ENCODE measurements at places on chromosomes 1 and 21.

GRCh38 chr1:109668123-109668775, 392 bp downstream of the GSTM2 start:
- no peak for DNase-seq

- no peak for DNase-seq
These were observed 4.5 kb downstream of the RPS6KA1 start for GRCh38 chr1:26533951-26534509.

GRCh38 chr1:155085504-155086127, 7.0 kb downstream of the EFNA3 start:
- peak; percentile 76 for DNase-seq

- DNase-seq, result no peak
These were observed 8.8 kb downstream of the GIPC2 start for GRCh38 chr1:78054559-78054958.

- no peak for DNase-seq
These were observed 93.0 kb upstream of the SMYD2 start for GRCh38 chr1:214187933-214188332.

DNA sequence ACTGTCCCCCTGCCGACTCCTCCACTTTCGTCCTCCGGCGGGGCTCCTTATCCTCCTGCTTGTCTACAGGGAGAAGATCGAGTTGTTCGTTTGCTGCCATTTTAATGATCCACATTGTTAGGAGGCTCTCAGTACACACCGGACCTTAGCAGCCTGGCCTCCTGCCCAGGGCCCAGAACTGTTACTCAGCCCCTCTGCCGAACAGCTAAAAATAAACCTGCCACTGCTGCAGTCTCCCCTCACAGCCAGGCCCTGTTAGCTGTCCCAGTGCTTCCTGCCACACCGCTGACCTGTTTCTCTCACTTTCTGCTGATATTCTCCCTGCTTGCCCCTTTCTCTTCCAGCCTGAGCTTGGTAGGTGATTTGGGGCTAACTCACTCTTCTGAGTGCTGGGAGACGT, 8.3 kb downstream of the MAPKAPK2 start:
- no peak for DNase-seq

- no peak for DNase-seq
These were observed 41.6 kb downstream of the TNNT2 start for GRCh38 chr1:201335901-201336300.

GRCh38 chr1:3678361-3679097, 26.2 kb downstream of the TP73 start:
- DNase-seq, result no peak

DNA sequence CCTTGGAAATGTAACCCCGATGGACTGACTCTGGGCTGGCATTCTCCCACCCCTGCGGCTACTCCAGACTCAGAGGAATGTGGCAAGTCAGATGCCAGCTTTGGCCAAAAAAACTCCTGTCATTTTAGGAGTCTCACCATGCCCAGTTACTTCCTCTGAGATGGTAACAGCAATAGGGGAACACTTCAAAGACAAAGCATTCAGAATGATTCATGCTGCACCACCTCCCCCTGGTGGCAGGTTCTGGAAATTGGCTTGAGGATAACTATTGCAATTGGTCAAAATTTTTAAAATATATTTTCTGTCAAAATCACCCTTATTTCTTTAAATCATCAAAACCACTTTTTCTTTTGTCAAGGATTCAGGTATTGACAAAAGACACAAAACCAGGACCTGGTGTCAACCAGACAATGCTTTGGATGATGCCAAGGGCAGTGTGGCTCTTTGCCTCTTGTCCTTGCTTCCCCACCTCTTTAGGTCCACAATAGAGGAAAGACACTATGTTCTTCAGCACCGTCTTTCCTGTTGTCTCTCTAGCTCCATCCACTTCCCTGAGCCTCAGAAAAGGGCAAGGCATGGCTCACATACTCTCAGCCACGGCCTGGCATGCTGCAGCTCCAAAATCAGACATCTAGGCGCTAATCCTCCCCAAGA, 9.9 kb upstream of the CDCA8 start:
- DNase-seq, result peak; percentile 69

DNA sequence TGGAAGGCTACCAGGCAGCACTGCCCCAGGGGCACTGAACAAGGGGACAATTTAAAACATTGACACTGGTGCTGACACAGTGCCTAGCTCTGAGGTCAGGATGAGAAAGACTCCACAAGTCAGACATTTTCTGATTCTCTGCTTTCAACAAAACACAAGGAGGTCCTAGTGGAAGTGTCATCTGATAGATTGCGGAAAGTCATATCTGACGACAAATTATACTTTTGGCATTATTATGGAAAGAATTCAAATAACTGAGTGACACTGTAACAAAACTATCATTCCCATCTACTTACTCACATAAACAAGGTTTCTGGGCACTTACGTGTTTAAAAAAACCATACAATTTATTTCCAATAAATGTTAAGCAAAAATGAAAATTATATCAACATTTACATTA, 123.5 kb downstream of the SLC45A1 start:
- DNase-seq, result no peak

DNA sequence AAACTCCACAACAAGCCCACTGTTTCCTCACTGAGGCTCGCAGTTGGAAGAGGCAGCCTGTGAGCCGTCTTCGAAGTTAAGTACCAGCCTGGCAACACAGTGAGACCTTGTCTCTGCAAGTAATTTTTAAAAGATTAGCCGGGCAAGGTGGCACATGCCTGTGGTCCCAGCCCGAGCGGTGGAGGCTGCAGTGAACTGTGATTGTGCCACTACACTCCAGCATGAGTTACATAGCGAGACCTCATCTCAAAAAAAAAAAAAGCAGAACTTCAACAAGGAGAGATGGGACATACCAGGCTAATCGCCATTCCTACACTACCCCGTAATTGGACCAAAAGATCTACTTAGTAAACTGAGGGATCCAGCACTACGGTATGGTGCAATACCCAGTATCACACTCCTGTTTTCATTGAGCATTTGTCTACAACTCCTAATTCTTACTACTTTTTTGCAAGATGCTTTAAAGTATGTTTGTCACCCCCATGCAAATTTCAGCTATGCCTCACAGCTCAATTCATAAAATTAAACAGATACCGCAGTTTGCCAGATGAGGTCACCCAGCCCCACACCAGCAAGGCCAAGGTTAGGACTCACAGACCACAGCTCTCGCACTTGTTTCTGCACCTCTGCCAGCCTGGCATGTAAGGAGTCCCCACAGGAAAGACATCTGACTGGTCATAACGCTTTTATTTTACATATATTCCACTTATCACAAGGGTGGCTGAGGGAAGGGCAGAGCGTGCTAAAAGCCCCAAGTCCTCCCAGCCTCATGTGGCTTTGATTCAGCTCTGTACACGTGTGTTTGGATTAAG, 21.0 kb downstream of the SDE2 start:
- no peak for DNase-seq

GRCh38 chr1:212359794-212360479, 54.7 kb downstream of the PACC1 start:
- DNase-seq, result no peak

DNA sequence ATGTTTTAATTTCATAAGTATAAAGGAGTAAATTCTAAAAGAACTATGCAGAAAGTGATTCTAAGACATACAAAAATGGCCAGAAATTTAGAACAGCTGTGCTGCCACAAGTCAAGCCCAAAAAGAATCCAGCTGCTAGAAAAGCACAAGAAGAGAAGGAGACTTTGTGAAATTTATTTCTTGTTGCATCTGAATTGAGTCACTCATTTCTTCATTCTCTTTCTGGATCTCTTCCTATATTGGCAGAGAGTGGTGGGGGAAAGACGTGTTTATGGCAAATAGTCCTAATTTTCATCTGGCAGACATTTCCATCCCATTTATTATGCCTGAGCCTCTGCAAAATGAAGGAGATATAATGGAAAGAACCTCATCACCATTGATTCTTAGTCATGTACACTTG, 139.6 kb upstream of the CTTNBP2NL start:
- DNase-seq, result no peak

GRCh38 chr1:41319807-41320711, 41.2 kb upstream of the FOXO6 start:
- no peak for DNase-seq

DNA sequence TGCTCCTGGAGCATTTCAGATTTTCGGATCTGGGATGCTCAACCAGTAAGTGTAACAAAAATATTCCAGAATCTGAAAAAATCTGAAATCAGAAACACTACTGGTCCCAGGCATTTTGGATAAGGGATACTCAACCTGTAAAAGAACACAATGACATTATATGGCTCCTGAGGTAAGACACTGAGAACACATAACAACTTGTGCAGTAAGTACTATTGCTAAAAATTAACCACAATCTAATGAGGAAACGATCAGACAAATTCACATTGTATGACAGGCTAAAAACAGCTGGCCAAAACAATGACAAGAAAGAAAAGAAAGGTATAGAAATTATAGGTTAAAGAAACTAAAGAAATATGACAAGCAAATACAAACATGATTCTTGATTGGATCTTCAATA, 54.9 kb downstream of the LTN1 start:
- DNase-seq, result no peak

DNA sequence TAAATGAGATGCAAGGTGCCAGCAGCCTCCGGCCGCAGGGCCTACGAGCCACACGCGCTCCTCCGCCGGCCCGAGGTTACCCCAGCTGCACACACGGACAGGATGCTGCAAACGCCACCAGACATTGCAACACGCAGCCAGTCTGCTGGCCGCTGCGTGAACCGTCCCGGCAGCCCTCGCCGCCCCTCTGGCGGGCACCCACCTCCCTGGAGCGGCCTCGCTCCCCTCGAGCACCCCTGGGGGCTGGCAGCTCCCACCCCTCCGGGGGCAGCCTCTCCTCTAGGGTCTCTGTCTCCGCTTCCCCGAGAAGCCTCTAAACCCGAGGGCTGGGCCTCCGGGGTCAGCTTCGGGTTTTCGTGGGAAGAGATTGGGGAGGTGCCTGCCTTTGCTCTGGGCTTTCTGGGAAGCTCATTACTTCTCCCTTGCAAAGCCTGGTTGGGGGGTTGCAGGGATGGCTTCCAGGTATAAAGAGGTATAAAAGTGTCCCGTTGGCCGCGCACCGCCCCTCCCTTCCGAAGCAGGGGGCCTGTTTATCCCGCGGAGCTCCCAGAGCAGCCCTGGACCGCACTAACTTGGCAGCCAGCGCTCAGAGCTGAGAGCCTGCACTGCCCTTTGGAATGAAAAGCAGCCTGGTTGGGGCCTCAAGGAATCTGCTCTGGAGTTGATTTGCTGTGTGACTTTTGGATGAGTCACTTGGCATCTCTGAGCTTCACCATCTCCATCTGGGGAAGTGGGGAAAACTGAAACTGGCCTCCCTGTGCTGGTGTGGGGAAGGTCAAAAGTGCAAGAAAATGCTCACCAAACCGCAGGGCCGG, 21.8 kb downstream of the DHRS3 start:
- peak; percentile 63 for DNase-seq

GRCh38 chr21:33684068-33684467, 41.8 kb downstream of the ITSN1 start:
- DNase-seq, result no peak

- DNase-seq, result no peak
These were observed 143.5 kb downstream of the C1orf94 start for GRCh38 chr1:34320053-34320669.
